ENCODE measurements at places on chromosomes 12 and 14.

DNA sequence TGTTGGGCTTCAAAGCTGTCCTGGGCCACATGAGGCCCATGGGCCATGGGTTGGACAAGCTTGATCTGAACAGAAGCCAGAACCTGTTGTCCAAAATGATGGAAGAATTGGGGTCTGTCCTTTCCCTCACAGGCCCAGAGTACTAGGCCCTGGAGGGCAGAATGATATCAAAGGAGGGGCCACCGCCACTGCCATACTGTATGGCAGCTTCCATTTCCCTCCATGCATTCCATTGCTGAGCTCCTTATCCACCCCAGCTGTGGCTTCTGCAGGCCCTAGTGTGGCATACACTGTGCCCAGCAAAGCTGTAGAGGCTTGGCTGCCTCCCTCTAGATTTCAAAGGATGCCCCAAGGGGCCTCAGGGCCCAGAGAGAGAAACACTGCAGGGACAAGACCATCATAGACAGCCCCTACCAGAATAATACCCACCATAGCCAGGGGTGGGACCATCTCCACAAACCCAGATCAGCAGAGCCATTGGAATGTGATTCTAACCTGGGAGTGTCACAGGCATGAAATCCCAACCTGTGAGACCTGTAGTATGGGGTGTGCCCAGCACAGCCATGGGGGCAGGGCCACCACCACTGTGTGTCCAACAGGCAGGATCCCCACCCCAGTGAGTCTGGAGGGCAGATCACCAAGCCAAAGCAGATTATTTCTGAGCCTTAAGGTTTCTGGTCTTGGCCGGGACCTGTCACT, 61.4 kb upstream of the BEGAIN start:
- DNase-seq: no peak

- DNase-seq: no peak
Measured at GRCh38 chr12:104142543-104142942, 4.5 kb upstream of the NFYB start.

- DNase-seq: peak; percentile 70
Measured at GRCh38 chr12:53052419-53053217, 2.8 kb downstream of the TNS2 start.

DNA sequence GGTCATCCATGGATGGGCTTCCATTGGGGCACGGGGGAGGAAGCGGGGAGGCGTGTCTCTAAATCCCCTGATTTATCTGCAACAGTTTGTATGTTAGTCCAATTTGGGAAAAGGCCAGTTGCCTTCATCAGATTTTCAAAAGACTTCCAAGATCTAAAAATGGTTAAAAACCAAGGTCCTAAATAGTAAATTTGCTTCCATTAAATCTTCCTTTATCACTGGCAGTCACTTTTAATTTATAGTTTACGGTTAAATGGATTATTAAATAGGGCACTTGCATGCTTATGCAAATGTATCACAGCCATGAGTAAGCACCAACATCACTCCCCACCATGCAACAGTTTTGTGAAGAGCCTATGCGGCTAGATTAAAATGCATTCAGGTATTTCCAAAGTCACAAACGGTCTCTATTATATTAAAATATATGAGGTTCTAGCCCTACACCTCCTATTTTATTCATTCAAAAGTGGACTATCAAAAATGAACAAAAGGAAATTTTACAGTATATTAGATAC, 108.2 kb upstream of the GPHB5 start:
- DNase-seq: no peak

DNA sequence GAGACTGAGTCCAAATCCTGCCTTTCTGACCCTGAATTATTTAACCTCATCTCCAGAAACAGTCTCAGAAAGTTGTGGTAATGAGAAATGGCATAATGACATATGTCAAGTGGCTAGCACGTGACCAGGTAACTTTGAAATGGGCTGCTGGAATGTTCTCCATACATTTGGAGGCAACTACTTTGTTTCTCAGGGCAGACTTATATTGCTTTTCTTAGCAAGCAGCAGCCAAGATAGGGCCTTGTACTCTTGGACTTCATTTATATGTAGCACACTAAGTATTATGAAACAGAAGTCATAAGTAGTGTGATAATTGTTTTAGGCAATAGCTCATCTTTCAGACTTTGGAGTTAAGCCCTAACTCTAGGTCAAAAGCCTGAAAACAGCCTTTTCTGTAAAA, 494.7 kb downstream of the NPAS3 start:
- no peak for DNase-seq

- DNase-seq: no peak
Measured at GRCh38 chr12:3213188-3213587, 136.0 kb downstream of the TSPAN9 start.

DNA sequence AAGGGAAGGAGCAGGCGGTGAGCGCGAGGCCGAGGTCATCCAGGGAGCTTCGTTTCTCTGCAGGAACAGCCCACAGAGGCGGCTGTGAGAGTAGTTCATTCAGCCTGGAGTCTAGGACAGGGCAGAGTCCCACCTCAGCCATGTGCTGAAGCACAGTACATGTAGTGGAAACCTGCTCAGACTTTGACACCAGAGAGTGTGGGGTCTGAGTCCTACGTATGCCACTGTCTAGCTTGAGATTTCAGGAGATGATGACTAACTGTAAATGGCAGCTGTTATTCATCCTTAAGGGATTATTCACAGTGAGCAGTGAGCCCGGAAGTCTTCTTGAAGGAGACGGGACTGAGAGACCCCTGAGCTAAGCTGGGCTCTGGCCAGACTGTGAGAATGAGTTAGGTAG, 938 bp upstream of the SLC6A13 start:
- DNase-seq: no peak

Measured in thoracic aorta (tissue), 2 donors.